ENCODE measurements at places on chromosomes 12 and 14.
A peak's percentile ranks its signal among the peaks of the same experiment; 100 is the strongest.

GRCh38 chr12:131438881-131439280, 272.0 kb upstream of the SFSWAP start:
- no peak for DNase-seq

- no peak for DNase-seq
These were observed 17.3 kb upstream of the TC2N start for GRCh38 chr14:91884664-91885063.

GRCh38 chr14:106790189-106791036, 1264.0 kb downstream of the TMEM121 start:
- DNase-seq: no peak

DNA sequence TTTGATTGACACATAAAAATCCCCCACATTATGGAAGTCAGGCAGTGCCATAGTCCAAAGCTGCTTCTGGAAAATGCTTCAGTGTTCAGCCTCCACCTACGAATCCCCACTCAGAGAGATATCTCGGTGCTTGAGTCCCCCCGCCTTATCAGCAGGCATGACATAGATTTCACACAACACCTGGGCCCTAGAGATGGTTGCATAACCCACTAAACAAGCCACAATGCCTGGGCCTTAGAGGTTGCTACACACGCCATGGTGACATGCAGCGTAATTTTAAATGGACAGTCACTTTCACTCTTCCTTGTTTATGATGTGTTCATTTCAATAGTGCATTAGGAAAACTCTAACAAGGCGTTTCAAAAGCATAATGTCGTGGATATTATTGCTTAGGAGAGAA, 38.0 kb downstream of the CCDC60 start:
- no peak for DNase-seq

GRCh38 chr14:59358784-59359183, 106.4 kb downstream of the GPR135 start:
- DNase-seq: no peak

GRCh38 chr14:39122330-39123138, 8.4 kb downstream of the GEMIN2 start:
- no peak for DNase-seq

DNA sequence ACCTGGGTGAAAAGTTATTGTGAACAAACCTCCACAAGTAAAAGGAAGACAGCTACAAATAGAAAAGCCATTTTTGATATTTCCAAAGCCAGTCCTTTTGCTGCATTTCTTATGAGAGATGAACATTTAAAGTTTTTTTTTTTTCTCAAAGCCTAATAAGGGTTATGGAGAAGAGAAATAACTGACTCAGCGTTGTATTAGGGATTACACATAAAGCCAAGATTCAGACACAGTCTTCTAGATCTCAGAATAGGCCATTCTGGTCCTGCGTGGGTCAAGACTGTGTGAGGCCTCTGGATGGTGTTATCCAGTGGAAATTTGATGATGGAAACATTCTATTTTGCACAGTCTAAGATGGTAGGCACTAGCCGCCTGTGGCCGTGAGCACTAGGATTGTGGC, 459.8 kb downstream of the EGLN3 start:
- DNase-seq: no peak

- no peak for DNase-seq
These were observed 6.5 kb upstream of the LGALS3 start for GRCh38 chr14:55122440-55122986.

GRCh38 chr14:77260631-77261030, 10.4 kb downstream of the NGB start:
- no peak for DNase-seq

GRCh38 chr14:61064856-61065255, 83.8 kb downstream of the SLC38A6 start:
- DNase-seq: no peak

DNA sequence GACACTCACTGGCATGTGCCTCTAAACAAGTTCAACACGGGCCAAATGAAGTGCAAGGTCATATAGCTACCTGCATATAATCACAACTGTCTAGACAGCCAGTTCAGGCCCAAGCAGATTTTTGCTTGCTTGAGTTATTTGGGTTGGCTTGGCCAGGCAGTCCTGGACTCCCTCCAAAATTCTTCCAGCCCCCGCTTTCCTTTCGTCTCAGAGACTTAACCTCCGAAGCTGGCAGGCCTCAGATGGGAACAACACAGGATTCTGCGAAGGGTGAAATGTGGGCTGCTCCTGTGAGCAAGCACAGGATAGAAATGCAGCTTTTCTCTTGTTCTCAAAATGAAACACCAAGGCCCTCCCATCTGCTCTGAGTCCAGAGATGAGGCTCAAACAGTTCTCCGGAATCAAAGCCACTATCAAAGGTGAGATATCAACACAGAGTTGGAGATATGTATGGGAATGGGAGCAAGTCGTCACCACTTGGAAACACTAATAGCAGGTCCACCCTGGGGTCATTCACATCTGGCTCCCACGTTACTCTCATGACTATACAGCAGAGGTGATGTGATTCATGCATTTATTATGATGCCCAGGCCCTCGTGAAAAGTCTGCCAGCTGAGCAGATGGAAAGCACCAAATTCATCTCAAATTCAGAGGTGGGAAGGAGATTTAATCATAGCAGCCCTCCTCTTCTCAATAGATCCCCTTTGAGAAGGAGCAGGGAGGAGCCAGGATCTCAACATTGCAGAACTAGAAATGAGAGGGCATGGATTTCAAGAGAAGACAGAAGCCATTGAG, 389.8 kb downstream of the NUAK1 start:
- no peak for DNase-seq

GRCh38 chr14:58066115-58066514, 85.9 kb downstream of the ARMH4 start:
- DNase-seq: no peak

DNA sequence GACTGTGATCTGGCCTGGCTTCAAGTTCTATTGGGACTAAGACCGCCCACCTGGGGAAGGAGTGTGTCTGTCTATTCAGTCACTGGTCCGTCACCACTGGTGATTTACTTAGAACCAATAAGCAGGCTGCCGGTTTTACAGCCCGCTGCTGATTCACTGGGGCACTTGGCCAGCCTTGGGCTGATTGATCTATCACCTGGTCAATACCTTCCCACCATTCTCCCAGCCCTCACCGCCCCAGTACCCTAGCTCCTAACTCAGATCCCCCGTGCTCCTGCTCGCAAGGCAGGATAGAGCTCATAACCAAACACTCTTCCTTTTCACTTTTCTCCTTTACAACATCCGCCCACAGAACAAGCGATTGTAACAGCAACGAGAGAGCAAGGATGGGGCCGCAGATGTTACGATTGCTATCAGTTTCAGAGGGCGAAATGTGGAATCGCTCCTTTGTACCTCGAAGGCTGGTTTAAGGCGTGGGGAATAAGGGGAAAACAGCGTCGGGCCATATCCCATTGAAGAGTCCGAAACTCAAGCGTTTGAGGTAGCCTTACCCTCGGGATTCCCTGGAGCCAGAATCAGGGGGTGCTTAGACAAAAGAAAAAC, 672 bp downstream of the RDH11 start:
- DNase-seq: peak; percentile 65

GRCh38 chr14:39704594-39704993, 272.4 kb upstream of the FBXO33 start:
- no peak for DNase-seq

- DNase-seq: no peak
These were observed 126.4 kb downstream of the DERA start for GRCh38 chr12:16037533-16037932.

DNA sequence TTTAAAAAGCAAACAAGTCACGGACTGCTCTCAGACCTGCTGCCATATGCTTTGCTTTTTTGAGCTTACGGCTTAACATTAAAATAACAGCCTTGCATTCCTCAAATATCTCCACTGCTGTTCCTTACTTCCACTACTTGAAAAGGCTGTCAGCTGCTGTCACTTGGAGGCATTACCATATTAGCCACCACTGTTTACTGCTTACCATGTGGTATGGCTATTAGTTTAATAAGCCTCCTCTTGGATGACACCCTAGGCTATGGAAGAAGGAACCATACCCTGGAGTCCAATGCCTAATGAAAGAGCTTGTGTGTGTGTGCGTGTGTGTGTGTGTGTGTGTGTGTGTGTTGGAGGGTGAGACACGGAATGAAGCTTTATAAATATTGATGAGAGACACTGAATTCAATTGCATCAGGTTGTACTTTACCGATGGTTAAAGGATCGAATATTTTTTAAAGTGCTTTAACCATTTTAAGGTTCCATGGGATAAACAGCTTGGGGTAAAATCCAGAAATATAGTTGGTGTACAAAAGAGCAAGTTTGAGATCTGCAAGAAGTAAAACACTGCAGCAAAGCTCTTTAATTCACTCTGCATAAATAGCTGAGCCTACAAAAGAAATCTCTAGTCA, 174.5 kb downstream of the TTC7B start:
- peak; percentile 35 for DNase-seq

DNA sequence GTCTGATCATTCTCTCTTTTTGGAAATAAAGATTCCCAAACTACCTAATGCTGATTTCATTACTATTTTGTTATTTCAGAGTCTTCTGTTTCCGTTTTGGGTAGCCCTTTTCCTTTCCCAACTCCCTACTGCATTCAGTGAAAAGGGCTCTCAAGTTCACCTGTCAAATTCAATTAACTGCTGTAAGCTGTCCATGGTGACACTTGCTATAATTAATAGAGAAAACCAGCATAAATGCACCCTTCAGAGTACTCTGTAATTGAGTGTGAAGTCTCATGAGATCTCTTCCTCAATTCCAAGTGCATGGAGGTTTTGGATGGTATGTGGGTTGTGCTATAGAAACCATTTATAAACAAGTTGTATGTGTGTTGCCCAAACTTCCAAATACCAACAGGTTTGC, 187.2 kb downstream of the RPL10L start:
- DNase-seq: no peak

- DNase-seq: no peak
These were observed 24.4 kb downstream of the NKX2-1 start for GRCh38 chr14:36495666-36496065.

GRCh38 chr12:96425321-96425720, 25.1 kb upstream of the CDK17 start:
- DNase-seq: no peak

GRCh38 chr14:90198541-90199060, 57.8 kb upstream of the PSMC1 start:
- DNase-seq: no peak

- no peak for DNase-seq
These were observed 87.7 kb upstream of the PLEKHG7 start for GRCh38 chr12:92615086-92615485.

- no peak for DNase-seq
These were observed 55.5 kb downstream of the MYRFL start for GRCh38 chr12:69880571-69880970.

DNA sequence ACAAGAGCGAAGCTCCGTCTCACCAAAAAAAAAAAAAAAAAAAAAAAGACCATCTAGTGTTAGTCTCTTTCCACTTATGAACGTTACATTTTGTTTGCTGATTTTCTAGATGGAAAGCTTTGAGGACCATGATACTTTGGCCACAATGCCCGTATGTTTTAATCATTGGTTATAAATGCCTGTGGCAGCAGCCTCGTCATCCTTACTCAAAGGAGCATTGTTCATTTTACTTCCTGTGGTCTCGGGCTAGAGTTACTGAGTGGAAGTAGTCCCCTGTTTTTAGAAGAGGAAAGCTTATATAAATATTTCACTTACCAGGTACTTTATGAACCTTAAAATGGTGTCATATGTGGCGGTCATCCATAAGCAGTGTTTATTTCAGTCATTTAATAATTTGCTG, 359.9 kb downstream of the AEBP2 start:
- DNase-seq: no peak

GRCh38 chr14:91523972-91524371, 13.9 kb upstream of the PPP4R3A start:
- no peak for DNase-seq

GRCh38 chr14:55749201-55749812, 169.3 kb downstream of the KTN1 start:
- DNase-seq: no peak

- DNase-seq: no peak
These were observed 6.6 kb downstream of the LRRC9 start for GRCh38 chr14:59926534-59926933.

DNA sequence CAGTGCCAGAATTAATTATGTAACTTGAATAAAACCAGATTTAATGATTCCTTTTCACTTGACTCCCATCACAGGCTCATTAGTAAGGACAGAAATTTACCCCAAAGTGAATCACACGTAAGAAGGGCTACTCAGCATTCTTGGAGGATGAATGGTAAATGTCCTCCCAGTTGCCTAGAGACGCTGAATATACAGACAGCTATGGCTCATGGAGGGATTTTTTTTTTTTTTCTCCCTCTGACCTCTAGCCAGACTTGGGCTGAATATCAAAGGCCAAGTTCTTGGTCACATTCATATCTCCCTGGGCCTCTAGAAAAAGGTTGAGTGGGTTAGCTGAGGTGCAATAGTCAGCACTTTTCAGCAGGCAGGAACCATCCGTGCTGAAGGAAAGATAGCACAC, 77.5 kb downstream of the PHLDA1 start:
- DNase-seq: no peak

Measured in glutamatergic neuron (in vitro differentiated cells).